ENCODE measurements at places on chromosomes 5 and 9.
A peak's percentile ranks its signal among the peaks of the same experiment; 100 is the strongest.

GRCh38 chr5:68180121-68181038, 35.2 kb upstream of the PIK3R1 start:
- DNase-seq: no peak

DNA sequence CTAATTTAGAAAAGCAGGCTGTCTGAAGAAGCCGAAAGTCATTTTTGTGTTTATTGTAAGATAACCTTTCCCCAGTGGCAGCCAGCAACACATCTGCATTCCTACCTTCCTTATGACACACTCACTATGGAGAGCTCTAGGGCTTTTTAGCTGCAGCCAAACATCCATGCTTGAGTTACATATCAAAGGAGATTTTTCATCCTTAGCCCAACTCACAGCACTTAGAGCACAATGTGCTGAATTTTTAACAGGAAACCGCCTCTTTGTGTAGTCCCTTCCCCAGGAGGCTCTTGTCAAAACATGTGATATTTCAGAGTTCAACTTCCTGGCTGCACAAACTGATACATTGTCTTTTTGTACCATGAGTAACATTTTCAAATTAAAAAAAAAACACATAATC, 379.2 kb downstream of the CTNND2 start:
- no peak for DNase-seq

GRCh38 chr5:14405267-14405666, 176.3 kb upstream of the OTULINL start:
- DNase-seq: no peak

DNA sequence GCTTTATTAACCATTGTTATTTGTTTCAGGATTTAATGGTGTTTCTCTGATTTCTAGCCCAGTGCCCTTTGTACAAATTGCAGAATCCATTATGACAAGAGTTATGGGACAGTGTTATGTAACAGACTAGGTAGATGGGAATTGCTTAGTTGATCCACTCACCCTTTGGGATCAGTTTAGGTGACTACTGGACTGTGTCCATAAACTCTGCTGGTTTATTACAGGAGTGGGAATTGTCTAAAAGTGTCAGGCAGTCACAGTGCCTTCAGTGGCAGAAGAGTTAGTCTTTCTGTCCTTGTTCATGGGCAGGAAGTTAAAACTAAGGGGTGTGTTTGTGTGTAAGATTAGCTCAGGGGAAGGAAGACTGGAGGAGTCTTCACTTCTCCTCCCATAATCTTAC, 29.3 kb downstream of the RCL1 start:
- DNase-seq: no peak

DNA sequence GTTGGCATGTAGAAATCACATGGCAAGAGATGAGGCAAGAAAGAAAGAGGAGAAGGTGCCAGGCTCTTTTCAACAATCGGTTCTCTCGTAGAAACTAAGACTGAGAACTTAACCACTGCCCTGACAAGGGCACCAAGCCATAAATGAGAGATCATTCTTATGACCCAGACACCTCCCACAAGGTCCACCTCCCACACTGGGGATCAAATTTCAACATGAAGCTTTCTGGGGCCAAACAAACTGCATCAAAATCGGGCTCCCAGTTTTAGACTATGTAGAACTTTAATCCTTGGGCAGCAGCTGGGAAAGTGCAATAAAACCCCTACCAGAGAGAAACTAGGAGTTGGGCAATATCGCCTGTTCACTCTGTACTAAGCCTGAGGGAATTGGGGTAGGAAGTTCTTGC, 150.2 kb upstream of the CCDC152 start:
- no peak for DNase-seq

GRCh38 chr5:139705655-139706587, 57.8 kb downstream of the CXXC5 start:
- no peak for DNase-seq

GRCh38 chr5:73312146-73312871, 136.3 kb downstream of the FOXD1 start:
- DNase-seq: no peak

- DNase-seq: no peak
Observed at GRCh38 chr9:3585606-3586005, 59.8 kb upstream of the RFX3 start.

DNA sequence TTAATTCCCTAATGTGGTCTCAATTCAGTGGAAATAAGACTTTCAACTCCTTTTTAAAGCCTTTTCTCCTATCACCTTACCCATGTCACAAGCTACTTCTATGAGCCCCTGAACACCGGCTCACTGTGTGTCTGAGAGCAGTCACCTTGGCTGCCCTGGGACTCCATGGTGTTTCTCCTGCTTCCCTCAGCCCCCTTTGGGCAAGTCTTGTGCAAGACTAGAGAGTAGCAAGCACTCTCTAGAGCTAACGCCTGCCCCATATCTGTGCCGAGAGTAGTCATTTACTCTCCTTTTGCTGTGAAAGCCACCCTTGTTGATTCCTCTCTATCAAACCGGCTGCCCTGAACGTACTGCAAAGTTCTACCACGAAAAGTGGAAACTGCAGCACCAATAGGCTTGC, 77.9 kb upstream of the DAB2 start:
- DNase-seq: no peak

DNA sequence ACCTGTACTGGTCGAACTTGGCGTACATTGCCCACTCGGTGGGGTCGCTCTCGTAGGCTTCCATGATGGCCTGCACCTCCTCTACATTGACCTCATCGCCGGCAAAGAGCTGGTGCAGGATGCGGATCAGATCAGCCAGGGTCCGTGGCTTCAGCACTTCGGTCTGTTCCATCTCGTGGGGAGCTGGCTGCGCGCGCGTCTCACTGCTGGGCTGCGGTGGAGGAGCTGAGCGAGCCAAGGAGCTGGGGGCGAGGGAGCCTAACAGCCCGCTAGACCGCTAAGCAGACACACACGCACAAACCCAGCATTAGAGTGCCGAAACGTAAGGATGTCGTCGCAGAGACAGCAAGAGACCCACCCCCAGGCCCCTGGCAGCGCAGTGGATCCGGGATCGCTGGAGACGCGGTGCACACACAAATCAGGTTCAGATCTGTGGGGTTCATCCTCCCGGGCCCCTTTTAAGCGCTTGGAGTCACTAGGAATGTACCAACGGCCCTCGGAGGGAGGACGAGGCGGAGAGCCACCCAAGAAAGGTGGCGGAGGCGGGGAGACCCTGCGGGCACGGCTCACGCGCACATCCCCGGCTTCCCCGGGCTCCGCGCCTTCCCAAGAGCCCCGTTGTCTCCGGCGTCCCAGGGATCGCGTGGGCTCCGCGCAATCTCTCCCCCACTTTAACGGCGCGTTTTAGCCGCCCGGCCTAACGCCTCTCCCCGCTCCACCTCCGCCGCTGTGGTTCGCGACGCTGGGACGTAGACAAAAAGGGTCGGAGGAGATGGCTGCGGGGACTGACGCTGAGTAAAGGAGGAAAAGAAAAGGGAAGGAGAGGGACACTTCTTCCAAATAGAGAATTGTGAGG, at the start of gene CDO1:
CDO1 (minus strand) TSS at position 434 of the 856 bp plus-strand sequence; CDS start at position 172, 262 bp downstream.
- peak; percentile 71 for DNase-seq

DNA sequence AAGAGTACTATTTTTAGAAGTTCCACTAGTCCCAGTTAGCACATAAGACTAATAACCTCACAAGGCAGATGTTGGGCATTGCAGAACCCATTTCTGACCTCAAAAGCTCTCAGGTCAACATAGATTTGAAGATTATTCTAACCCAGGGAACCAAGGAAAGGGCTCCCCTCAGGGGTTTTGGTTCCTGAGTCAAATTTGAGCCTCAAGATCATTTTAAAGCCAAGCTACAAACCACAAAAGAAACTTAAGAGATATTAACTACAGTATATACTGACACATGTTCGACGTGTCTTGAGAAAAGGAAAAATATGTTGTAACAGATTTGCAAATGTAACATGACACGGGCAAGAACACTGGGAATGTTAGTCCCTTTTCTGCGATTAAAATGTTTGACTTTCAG, 88.6 kb downstream of the GNAQ start:
- DNase-seq: no peak

- no peak for DNase-seq
Observed at GRCh38 chr9:72441848-72442607, 77.0 kb upstream of the ZFAND5 start.

DNA sequence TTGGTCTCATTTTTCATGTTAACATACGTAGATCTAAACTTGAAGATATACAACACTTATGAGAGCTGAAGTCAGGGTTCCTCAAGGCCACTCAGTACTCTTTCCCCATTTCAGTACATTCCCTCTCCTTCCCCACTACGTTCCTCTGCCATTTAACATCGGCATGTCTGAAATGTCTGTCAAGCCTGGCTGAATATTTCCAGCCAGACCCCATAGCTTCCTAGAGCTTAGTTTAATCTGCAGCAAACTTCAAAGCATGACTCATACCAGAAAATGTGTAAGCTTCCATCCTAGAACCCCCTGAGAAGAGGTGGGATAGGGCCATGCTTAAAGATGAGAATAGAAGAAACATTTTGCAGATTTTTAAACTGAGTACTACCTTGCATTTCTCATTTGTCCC, 6.2 kb downstream of the GZMA start:
- no peak for DNase-seq

DNA sequence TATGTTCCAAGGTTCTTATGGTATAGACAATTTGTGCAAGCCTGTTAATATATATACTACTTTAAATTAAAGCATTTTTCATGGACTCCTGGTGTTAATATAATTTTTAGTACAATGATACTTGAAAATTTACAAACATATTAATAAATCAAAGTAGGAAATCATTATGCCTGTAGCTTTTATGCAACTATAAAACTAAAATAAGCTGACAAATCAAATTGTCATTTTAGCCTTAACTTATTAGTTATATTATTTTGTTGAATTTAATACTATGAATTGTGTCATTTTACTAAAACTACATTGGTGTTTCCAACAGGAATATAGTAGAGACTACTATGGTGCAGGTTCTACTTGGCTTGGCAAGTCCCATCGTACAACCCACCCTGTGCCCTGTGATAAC, 96.0 kb downstream of the MED10 start:
- DNase-seq: no peak

GRCh38 chr9:137664676-137665075, 45.9 kb downstream of the EHMT1 start:
- no peak for DNase-seq

DNA sequence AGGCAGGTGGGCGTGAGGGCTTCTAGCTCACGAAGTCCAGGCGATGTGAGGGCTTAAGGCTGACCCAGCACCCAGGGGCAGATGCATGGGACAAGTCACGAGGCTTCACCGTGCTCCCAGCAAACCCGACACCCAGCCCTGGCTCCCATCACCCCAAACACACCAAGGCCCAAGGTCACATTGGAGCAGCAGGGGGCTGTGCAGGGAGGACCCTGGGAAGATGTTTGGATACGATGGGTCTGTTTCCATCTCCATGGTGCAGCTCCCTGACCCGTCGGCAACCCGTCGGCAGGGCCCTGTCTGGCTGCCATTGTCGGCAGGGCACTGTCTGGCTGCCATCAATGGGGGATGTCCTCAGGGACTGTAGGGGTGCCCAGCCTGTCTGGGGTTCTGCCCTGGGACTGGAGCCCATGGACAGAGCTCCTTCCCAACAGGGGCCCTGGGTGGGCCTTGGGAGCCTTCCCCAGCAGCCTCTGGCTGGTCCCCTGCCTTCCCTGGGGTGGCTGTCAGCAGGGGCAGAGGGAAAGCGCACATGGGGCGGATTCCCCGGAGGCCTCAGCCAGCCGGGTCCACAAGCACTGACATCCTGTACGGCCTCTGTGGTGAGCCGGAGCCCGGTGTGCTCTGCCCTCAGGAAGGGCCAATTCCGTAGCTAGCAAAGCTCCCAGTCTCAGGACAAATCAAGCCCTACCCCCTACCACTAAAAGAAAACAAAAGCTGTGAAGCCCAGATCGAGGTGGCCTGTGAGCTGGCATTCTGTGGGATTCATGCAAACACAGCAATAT, 47.1 kb downstream of the NACC2 start:
- DNase-seq: peak; percentile 54

DNA sequence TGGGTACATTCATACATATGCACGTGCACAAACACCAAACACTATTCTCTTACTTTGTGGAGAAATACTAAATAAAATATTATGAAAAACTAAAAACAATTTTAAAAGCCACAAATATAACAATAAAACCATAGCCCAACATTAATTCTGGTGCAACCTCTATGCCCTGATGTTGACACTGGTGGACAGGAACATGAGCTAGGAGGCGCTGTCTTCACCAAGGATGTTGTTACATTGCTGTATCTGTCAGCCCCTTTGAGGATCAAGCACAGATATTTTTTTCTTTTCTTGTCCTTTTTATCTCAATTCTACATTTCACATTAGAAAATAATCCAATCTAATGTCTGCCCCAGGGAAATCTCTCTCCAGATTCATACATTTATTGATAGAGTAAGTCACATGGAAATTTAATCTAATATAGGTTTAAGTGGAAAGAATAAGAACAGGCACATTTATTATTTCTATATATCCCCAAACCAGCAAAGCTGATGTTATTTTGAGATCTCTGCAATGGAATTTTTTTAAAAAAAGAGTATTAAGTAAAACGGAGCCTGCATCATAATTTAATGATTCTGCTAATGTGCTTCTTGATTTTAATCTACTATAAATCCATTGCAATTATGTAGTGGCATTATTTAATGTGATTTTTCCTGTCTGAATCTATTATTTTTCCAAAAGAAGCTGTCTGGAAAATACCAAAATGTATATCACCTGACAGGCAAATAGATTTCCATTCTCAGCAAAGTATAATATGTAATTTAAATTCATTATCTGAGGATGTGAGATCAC, 716.5 kb downstream of the MTRR start:
- no peak for DNase-seq

- DNase-seq: no peak
Observed at GRCh38 chr9:19759066-19759465, 29.8 kb downstream of the SLC24A2 start.

DNA sequence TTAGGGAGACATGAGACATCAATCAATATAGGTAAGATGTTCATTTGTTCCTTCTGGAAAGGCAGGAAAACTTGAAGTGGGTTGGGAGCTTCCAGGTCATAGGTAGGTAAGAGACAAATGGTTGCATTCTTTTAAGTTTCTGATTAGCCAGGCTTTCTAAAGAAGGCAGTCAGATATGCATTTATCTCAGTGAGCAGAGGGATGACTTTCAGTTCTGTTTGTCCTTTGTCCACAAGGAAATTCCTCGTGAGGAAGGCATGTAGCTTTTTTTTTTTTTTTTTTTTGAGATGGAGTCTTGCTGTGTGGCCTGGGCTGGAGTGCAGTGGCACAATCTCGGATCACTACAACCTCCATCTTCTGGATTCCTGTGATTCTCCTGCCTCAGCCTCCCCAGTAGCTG, 155.3 kb upstream of the ABCA1 start:
- no peak for DNase-seq

DNA sequence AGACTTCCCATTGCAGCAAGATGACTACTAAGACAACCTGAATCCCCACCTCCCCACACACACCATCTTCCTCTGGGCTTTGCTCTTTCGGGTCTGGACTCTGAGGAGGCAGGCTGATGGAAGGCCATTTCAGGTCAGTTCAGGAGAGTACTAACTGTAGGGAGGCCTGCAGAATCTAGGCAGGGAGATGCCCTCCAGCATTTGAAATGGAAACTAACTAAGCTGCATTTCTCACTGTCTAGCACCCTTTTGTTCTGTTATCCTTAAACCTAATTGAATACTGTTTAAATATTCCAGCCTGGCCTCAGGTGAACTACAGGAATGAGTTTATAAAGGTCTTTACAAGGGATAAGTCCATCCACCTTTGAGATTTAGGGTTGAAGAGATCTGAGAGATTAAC, 4.9 kb upstream of the TBCA start:
- no peak for DNase-seq

All from sigmoid colon (tissue), 7 donors.